T-helper 2 cell treated with Interferon-gamma antibody and Interleukin-4, amounts not matched to agents 100 ng/mL and 5 ng/mL, for 36 hours (primary cell): ENCODE measurements at places on chromosomes 1 and 21. TPM values are rescaled to one million over a fixed set of nuclear protein-coding genes. Genes with fewer than 3 reads are reported as not detected.

HES3 gene
- not detected in 2 replicates for total RNA-seq

SLC22A15 gene
- 0.32 and 0.95 TPM in 2 replicates for total RNA-seq

GAS5 gene
- total RNA-seq: 361 and 397 TPM in 2 replicates

FNDC10 gene
- total RNA-seq: 8.8 and 9.0 TPM in 2 replicates

AMY2A gene
- not detected in 2 replicates for total RNA-seq

S100A3 gene
- total RNA-seq: not detected in 2 replicates

TMEM222 gene
- total RNA-seq: 39.5 and 39.8 TPM in 2 replicates

ATP6V1G3 gene
- not detected in 2 replicates for total RNA-seq

NFIA gene
- 0.16 and 0.20 TPM in 2 replicates for total RNA-seq

RASSF5 gene
- total RNA-seq: 190 and 199 TPM in 2 replicates

MIGA1 gene
- total RNA-seq: 8.6 and 9.2 TPM in 2 replicates

OVAAL gene
- not detected in 2 replicates for total RNA-seq

EXTL1 gene
- not detected in 2 replicates for total RNA-seq

KCNH1 gene
- total RNA-seq: not detected in 2 replicates

CIART gene
- 1.3 and 1.5 TPM in 2 replicates for total RNA-seq

SLAMF8 gene
- 0.68 and 1.1 TPM in 2 replicates for total RNA-seq

TNFRSF14 gene
- total RNA-seq: 157 and 158 TPM in 2 replicates

KCNK2 gene
- total RNA-seq: not detected in 2 replicates

ADORA1 gene
- total RNA-seq: not detected in 2 replicates

CLIC4 gene
- total RNA-seq: 14.4 and 15.3 TPM in 2 replicates

TDRD5 gene
- total RNA-seq: not detected in 2 replicates

ADAM30 gene
- total RNA-seq: not detected in 2 replicates

GSTM1 gene
- 91.4 and 97.0 TPM in 2 replicates for total RNA-seq

PRAMEF2 gene
- not detected in 2 replicates for total RNA-seq

CRP gene
- total RNA-seq: not detected in 2 replicates

DISC1 gene
- total RNA-seq: 10.5 TPM in 2 replicates

ZYG11A gene
- 0.39 and 0.57 TPM in 2 replicates for total RNA-seq

TAS1R1 gene
- total RNA-seq: not detected in 2 replicates

CR1 gene
- total RNA-seq: 0.14 and 0.16 TPM in 2 replicates

IL19 gene
- 0.95 TPM in 1 of 2 replicates, not detected in the other for total RNA-seq

TRIM67 gene
- total RNA-seq: not detected in 2 replicates

RIPPLY3 gene
- 0.09 TPM in 1 of 2 replicates, not detected in the other for total RNA-seq

LCA5L gene
- total RNA-seq: not detected in 2 replicates

TRIM63 gene
- not detected in 2 replicates for total RNA-seq

ADSS2 gene
- 53.3 and 62.3 TPM in 2 replicates for total RNA-seq

MMP23B gene
- total RNA-seq: 0.82 and 2.5 TPM in 2 replicates

OLFML2B gene
- not detected in 2 replicates for total RNA-seq

OR2L3 gene
- 0.11 TPM in 1 of 2 replicates, not detected in the other for total RNA-seq

YOD1 gene
- total RNA-seq: 7.4 and 7.5 TPM in 2 replicates

CASP9 gene
- total RNA-seq: 17.4 and 18.3 TPM in 2 replicates

VHLL gene
- 0.30 and 0.34 TPM in 2 replicates for total RNA-seq

LCE1A gene
- total RNA-seq: not detected in 2 replicates
